ENCODE measurements at places on chromosomes 2 and 18. TPM values are rescaled to one million over a fixed set of nuclear protein-coding genes. Genes with fewer than 3 reads are reported as not detected.

The OTX1 gene
- total RNA-seq, result 0.17 TPM

The IL1B gene
- 0.26 TPM for total RNA-seq

DNA sequence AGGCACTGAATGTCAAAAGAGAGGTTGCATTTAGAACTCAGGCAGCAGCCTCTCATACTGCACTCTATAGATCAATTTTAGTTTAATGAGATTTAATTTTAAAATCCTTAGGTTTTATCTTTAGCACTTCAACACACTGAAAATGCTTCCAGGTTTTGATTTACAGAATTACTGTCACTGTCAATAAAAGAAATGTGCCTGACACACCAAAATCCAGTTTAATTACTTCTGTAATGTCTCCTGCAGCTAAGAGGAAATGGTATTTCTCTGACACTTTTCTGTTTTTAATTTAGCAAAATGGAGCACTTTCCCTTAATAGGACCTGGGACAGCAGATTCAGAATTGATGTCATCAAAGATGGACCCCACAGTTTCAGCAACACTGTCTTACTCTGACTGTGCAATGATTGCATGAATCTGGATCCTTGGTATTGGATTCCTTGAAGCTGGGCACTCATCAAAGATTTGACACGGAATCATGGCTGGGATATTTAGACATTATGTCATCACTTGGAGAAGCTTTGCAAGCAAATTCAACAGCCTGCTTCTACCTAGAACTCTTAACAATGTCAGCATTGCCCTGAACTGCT is 576.5 kb downstream of the NRXN1 start:
- DNase-seq, result no peak
- H3K4me3 ChIP-seq, result no peak overlapping the region
- no peaks in the 10 kb centered on the region for H3K27me3 ChIP-seq
- H3K27ac ChIP-seq, result no peak overlapping the region

The RSAD2 gene
- 1.7 TPM for total RNA-seq

The ZNF396 gene
- 5.0 TPM for total RNA-seq

The DSC3 gene
- total RNA-seq, result under 0.01 TPM

DNA sequence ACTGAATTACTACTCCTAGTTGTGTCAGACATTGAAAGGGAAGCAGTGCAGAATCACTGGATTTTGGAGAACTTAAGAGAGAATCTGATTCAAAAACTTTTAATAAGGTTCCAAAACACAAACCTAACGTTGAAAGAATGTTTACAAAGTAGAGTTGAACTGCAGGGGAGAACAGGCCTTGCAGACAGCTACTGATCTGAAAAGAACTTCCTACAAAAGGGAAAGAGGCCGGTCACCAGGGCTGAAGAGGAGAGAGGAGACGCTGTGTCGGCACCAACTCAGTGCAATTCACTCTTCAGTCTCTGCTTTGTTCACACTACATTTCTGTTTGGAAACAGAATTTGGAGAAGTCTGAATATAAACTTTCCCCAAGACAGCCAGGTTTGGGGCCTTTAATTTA is 124.0 kb downstream of the GAREM1 start:
- no peaks in the 10 kb centered on the region for H3K4me1 ChIP-seq
- no peak overlapping the region for H3K4me3 ChIP-seq
- H3K27me3 ChIP-seq, result no peaks in the 10 kb centered on the region

DNA sequence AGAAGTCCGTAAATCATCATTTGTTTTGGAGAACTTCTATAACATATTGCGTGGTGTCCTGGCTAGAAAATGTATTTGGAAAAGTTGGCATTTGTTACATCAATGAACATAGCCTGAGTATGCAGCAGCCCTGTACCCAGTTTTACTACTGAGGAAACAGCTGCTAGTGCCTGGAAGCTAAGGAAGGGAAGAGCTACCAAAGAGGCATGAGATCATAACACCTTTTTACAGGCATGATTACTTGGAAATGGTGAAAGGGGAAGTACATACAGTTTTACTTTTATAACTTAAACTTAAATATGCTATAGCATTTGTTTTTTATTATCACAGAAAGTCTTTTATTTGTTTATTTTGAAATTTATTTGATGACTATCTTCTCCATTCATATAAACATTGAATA is 128.4 kb upstream of the MC4R start:
- H3K27ac ChIP-seq, result no peak overlapping the region
- no peak for DNase-seq
- no peaks in the 10 kb centered on the region for H3K27me3 ChIP-seq

DNA sequence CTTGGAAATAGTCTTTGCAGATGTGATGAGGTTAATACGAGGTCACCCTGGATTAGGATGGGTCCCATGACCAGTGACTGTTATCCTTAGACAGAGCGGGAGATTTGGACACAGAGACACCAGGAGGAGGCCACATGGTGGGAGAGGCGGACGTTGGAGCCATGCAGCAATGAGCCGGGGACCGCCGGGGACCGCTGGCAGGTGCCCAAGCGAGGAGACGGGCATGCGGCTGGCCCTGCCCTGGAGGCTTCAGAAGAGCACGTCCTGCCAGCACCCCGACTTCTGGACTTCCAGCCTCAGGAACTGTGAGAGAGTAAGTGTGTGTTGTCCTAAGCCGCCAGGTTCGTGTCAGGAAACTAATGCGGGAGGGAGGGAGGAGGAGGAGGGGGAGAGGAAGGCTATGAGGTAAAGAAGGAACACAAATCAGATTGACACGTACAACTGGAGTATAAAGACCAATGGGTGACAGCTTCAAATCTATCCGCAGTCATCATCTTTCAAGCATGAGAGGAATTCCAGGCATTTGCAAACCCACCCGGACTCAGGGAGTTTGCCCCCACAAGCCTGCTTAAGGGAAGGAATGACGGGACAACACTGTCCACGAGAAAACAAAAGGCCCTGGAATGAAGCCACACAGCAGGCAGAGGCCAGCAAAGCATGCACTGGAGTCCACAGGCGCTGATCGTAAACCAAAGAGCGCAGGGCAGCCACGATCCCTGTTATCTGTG is 11.6 kb upstream of the BOK start:
- peak overlapping the region; percentile 82 for H3K27ac ChIP-seq
- no peaks in the 10 kb centered on the region for H3K27me3 ChIP-seq
- H3K4me1 ChIP-seq, result peaks cover 41% of the 10 kb centered on the region
- no peak overlapping the region for H3K4me3 ChIP-seq

- H3K27ac ChIP-seq, result no peak overlapping the region
- no peaks in the 10 kb centered on the region for H3K4me1 ChIP-seq
- no peak overlapping the region for H3K4me3 ChIP-seq
- no peaks in the 10 kb centered on the region for H3K36me3 ChIP-seq
Measured at GRCh38 chr2:116819355-116819754, 995.1 kb upstream of the DDX18 start.

DNA sequence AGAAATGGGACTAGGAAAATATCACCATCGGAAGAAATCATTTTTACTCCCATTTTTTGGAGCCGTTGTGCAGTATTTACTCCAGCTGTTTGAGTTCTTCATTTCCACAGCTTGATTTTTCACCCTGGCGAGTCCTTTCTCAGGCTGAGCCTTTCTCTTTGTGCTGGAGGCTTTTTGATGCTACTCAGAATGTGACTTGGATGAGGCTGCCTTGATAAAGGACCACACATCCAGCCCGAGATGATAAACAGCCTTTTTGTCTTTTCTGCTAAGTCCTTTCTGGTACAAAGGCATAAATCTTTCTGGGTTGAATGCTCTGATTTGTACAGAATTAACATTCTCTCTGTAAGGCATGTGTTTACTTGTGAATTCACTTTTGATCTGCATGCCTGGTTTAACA is 17.6 kb upstream of the CTDP1 start:
- no peak for DNase-seq
- no peaks in the 10 kb centered on the region for H3K4me1 ChIP-seq
- H3K4me3 ChIP-seq, result no peak overlapping the region
- no peaks in the 10 kb centered on the region for H3K36me3 ChIP-seq

- H3K4me3 ChIP-seq, result no peak overlapping the region
- no peak for DNase-seq
- H3K27ac ChIP-seq, result no peak overlapping the region
- H3K27me3 ChIP-seq, result no peaks in the 10 kb centered on the region
Measured at GRCh38 chr2:103773884-103774283, 1012.1 kb downstream of the TMEM182 start.

The NT5C1B gene
- total RNA-seq, result not detected

DNA sequence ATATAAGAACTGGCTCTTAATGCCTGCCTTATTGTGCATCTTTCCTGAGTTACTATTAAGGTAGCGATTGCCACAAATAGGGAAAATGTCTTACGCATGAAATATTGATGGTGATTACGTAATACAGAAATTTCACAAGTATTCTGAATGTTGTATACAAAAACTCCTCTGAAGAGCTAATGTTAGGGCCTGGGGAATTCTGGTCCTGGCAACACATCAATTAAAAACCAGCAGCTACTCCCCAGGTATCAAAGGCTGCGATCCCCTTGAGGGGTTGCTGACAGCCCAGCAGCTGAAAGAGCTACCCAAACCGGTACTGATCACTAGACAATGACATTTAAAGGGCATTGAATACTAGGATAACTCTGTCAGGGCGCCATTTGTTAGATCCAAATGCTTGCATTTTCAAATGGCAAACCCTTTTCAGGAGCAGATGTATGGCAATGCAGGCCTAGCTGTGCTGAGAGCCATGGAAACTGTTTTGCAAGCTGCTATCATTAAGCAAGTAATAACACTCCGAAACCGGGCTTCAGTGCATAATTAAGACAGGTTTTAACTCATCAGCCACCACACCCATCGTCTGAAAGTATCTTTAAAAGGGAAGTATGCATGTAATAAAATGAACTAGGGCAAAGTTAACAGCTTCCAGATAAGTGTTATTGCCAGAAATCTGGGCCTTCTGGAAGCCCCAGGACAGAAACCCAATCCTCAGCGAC is 78.4 kb downstream of the CLHC1 start:
- no peak overlapping the region for H3K27ac ChIP-seq
- no peak for DNase-seq
- no peaks in the 10 kb centered on the region for H3K27me3 ChIP-seq
- no peaks in the 10 kb centered on the region for H3K36me3 ChIP-seq
- H3K4me3 ChIP-seq, result no peak overlapping the region
